Purkinje cell (primary cell): ENCODE measurements at places on chromosomes 6 and 20. TPM values are rescaled to one million over a fixed set of nuclear protein-coding genes. Genes with fewer than 3 reads are reported as not detected.

The HS3ST5 gene
- polyA plus RNA-seq = 11.5 and 13.9 TPM in 2 replicates

The HDGFL1 gene
- polyA plus RNA-seq = not detected in 2 replicates

The BMP7 gene
- polyA plus RNA-seq = 1.8 and 3.1 TPM in 2 replicates

The ISM1 gene
- 4.6 and 5.4 TPM in 2 replicates for polyA plus RNA-seq

The EDN3 gene
- polyA plus RNA-seq = 0.63 TPM in 1 of 2 replicates, not detected in the other

The DNAH8 gene
- polyA plus RNA-seq = not detected in 2 replicates

The TENT5A gene
- polyA plus RNA-seq = 2.5 and 5.0 TPM in 2 replicates

The PDYN gene
- polyA plus RNA-seq = 0.82 TPM in 1 of 2 replicates, not detected in the other

The NFKBIE gene
- 1.3 and 5.7 TPM in 2 replicates for polyA plus RNA-seq
